ENCODE measurements at places on chromosomes 2 and 18.
A peak's percentile ranks its signal among the peaks of the same experiment; 100 is the strongest.

DNA sequence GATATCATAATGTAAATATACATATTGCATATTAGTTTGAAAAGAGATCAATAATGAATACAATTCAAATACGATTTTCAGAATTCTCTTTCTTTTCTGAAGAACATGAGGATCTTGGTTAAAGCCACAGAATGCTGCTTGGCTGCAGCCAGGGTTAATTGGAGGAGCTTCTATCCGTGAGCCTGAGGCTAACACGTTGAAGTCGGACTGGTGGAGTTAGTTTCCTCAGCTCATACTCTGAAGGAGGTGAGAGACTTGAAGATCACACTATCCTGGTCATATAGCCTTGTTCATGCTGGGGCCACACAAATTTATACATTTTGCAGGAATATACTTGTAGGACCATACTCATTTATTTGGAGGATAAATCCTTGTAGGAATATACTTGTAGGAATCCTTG lies 335.8 kb downstream of the TRIB2 start:
- no peak for DNase-seq

DNA sequence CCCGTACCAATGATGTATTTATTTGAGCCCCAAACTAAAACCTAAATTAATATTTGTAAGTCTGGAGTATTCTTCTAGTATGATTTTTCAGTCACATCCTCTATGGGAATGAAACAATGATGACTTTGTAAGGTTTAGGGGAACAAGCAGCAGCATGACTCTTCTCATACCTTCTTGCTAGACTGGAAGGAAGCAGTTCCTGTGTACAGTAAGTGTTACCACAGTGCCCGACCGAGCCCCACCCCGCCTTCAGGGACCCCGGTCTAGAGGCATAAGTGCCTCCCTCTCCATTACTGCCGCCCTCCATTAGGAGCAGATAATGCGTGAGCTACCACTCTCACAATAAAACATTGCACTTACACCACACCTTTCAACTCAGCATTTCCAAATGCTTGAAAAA lies 599.3 kb downstream of the ARHGAP15 start:
- DNase-seq, result no peak

DNA sequence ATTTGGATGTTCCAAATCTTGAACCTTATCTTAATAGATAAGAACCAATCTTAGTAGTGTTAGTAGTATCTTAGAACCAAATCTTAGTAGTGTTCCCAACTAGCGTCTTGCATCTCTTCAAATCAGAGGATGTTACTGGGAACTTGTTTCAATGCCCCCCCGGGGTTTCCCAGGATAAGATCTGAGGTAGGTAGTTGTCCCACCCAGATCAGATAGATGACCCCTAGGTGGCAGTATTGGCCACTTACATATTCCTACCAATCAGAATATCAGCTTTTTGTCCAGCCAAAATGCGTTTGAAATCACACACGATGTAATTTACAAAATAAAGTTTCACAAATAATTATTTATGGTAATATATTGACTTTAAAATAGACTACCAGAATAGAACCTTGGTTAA lies 314.8 kb downstream of the MBD2 start:
- peak; percentile 34 for DNase-seq

GRCh38 chr2:36137612-36138011 lies 218.0 kb upstream of the CRIM1 start:
- no peak for DNase-seq

DNA sequence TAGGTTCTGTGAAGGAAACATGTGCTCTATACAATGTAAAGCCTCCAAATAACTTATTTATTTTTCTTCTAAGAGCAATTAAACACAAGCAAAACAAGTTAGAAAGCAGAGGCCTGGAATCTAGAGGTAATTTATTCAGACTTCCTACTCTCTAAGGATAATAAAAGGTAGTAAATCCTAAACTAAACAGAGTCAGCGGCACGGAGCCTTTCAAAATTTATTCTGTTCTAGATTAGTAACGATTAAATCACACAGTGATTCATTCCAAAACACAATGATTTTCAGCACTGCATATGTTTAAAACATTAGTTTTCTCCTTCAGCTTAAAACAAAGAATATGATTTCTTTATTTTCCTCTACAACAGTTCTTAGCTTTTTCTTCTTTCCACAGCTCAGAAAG lies 160.9 kb downstream of the FBXO15 start:
- DNase-seq, result no peak

DNA sequence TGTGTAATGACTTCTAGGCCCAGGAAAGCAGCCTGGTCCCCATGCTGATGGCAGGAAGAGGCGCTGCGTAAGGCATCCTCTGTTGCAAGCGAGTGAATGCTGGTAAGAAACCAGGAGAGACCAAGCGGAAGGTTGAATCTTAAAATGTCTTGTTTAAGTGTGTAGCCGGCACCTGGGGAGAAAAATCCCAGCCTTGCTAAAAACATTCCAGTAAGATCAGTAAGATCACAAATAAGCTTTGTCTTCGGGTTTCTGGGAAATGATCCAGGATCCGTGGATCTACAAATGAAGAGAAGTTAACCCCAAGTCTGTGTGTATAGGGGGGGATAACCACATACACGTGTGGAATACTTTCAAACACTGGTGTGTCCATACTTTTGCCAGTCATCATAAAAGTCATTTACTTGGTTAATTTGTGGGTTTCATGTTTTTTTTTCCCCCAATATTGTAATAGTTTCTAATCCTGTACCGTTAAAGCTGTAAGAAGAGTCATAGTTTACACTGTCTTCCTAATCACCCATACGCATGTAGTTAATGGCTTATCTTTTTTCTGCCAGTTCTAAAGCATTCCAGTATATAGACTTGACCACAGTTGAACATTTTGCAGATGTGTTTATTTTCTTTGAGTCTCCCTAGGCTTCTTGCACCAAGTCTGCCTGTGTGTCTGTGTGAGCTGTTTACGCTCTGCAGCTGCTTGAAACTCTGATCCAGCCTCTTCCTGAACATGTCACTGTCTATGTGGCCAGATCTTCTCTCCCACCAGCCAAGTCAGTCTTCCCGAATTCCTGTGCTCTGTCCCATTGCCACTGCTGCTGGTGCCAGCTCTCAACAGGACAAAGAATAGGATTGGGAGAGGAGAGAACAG lies 135.9 kb upstream of the ARL4C start:
- no peak for DNase-seq

GRCh38 chr2:35960596-35960995 lies 395.0 kb upstream of the CRIM1 start:
- DNase-seq, result no peak

GRCh38 chr2:15899751-15900493 lies 40.4 kb upstream of the MYCN start:
- no peak for DNase-seq

DNA sequence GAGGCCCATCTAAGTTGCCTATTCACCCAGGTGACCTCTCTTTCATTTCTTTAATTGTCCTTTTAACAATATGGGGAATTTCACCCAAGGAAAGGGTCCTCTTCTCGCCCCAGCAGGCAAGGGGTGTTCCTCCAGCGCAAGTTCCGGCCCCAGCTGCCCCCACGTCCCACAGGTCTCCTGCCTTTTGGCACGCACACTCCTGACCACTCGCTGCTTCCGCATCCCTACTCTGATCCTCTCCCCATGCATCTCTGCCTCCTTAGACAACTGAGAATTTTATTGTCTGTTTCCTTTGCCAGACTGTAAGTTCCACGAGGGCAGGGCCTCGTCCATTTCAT lies 684 bp upstream of the ARPC2 start:
- no peak for DNase-seq

GRCh38 chr2:144402251-144402650 lies 117.7 kb downstream of the ZEB2 start:
- no peak for DNase-seq

DNA sequence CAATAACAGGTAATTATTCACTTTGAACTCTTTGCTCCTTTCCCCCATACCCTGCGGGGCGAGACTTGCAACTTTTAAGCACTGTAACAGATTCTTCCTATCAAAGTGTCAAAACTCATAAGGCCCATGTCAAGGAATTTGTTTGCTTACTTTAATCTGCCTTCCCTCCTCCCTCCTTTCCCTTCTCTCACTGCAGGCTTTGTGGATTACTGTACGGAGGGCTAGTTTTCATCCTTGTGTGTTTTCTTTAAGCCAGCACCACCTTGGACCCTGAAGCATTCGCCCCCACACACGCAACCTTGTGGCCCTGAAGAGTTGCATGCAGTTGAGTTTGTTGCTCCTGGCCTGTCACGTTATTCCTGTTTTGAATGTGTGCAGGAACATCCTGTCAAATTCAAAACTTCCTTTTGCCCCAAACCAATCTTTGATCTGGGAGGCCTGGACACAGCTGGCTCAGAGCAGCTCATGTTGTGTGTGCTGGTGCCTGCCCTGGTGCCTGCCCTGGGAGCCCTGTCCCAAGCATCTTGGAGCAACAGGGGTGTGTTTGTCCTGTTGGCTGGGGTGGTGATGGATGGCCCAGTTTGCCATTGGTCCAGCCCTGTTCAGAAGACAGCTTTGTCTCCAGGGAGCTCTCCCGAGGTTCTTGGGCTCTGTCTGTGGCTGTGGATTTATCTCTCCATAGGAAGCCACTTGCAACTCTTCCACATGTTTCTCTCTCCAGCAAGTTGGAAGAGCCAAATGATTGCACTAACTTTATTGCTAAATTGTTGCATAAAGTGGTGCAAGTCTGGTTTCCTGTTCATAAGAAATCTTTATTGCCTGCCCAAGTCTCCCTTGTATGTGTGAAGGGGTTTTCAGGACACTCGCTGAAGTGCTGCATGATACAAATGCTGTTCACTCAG lies 199.6 kb downstream of the VAPA start:
- no peak for DNase-seq

DNA sequence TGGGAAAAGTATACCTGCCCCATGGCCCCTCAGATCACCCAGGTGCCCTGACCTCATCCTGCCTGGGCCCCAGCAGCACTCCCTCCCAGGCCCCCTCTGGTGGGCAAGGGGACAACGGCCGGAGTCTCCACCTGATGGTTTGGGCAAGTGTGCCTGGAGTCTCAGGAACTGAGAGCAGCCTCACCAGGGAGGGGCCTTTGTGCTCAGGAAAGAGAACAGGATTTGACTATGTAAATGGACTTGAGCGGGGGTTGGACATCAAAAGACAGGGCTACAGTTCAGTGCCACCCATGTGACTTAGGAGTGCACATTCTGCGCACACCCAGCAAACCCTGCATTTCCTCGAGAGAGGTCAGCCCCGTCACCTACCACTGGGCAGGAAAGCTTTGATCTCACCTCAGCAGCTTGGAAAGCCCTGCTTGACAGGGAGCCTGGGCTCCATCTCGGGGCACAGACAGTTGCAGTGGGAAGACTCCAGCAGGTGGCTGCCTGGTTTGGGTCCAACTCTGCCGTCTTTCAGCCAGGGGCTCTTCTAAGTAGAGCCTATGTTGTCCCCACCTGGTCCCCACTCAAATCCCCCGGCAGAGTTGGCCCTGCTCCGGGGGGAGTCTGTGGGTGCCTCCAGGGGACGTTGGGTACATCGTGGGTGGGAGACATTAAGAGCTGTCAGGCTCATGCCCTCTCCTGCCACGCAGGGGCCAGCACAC lies 3.3 kb downstream of the INPP5D start:
- DNase-seq, result no peak

DNA sequence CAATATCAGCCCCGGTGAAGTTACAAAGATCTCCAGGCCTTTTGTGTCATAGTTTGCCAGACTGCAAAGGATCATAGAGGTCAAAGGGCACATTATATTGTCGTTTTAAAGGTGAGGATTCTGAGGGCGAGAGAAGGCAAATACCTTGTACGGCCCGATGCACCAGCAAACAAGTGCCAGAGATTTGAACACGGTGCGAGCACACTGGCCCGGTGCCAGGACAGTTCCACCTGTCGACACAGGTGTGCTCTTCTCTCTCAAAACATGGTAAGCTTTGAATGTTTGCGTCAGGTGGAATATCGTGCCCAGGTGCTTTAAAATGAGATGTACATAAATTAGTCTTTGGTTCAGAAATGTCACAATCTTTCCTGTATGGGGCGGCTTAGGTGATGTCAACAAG lies 776.1 kb upstream of the ID2 start:
- no peak for DNase-seq

DNA sequence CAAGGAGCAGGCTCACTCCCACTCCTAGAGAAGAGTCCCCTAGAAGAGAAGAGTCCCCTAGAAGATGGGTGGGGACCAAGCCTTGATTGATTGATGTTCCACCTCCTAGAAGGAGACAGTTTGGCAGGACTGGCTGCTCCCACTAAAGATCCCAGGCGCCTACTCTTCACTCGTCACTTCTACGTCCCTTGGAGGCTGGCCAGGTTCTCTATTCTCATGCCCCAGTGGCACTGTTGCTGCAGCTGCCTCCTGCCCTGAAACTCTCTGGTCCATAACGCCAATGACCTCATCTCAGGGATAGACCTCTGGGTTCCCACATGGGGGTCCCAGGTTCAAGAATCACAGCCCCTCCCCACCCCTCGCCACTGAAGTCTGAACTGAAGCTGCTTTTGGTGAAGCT lies 2.5 kb upstream of the SP140L start:
- no peak for DNase-seq

GRCh38 chr2:121200419-121201315 lies 84.3 kb downstream of the TFCP2L1 start:
- no peak for DNase-seq

- no peak for DNase-seq
These were observed 83.3 kb upstream of the KCNE4 start for GRCh38 chr2:222968550-222969155.

GRCh38 chr2:187228986-187229385 lies 219.1 kb downstream of the CALCRL start:
- DNase-seq, result no peak

- no peak for DNase-seq
These were observed 119.4 kb downstream of the TWIST2 start for GRCh38 chr2:238967031-238967977.

DNA sequence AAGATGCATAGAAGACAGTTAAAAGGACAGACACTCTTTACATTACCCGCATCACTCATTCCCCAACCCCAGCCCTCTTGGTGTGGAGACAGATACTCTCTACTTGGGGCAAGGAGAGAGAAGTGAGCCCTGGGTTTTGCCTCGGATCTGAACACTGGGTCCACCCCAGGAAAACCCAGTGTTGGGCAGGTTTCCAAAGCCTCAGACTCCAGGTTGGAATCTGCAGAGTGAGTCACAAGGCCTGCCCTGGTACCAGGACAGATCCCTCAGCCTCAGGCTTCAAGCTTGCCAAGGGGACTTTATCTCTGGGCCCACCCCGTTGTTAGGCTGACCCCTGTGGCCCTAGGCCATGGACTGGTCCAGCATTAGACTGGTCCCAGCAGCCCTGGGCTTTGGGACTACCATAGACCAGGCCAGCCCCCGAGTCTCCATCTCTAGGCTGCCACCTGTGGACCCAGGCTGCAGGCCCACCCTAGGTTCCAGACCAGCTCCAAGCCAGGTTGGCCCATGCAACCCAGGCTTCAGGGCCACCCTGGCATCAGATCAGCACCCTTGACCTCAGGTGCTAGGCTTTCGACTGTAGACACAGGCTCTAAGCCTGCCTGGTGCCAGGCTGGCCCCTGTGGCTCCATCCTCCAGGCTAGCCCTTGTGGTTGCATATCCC lies 112.8 kb downstream of the GULP1 start:
- no peak for DNase-seq

DNA sequence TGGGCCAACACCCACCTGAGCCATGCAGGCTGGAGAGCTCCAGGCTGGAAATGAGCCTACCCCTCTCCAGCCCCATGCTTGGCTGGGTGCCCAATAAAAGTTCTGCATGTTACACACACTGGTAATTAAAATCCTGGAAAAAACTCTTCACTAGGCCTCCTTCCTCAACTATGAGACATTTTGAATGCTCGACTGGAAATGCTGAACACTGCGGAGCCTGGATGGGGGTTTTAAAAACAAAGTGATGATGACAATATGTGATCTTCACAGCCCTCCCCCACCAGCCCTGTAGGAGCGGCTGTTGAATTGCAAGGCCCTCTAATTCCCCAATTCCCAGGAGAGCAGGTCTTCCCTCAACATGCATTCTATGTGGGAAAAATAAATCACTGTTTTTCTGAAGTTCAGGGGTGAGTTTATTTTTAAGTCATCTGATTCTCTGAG lies 179.2 kb downstream of the TTC32 start:
- no peak for DNase-seq
